ENCODE measurements at places on chromosomes 11 and 22.
A peak's percentile ranks its signal among the peaks of the same experiment; 100 is the strongest.

DNA sequence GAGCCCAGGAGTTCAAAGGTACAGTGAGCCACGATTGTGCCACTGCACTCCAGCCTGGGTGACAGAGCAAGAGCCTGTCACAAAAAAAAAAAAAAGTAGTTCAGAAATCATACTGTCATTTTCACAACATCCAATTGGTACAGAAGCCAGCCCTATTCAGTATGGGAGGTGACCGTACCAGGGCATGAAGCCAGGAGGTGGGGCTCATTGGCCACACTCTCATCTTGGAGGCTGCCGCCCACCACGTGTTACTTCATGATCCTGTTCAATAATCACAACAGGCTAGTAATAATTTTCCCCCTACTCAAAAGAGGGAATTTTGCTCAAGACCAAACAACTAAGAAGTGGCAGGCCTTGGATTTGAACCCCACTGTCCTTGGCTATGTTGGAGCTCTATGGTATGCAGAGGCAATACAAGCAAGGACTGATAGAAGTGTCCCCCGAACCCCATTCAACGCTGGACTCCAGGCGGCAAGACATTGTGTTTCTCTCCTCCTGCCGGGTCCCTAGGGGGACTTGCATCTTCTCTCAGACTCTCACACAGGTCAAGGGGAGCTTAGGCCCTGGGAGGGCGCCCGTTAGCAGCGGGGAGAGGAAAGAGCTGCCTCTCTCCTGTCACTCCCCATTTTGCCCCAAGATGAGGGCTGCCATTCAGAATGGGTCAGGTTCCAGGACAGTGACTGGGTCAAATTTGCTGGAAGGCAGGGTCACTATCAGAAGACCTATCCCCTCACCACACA, 40.2 kb upstream of the EMID1 start:
- DNase-seq = no peak

DNA sequence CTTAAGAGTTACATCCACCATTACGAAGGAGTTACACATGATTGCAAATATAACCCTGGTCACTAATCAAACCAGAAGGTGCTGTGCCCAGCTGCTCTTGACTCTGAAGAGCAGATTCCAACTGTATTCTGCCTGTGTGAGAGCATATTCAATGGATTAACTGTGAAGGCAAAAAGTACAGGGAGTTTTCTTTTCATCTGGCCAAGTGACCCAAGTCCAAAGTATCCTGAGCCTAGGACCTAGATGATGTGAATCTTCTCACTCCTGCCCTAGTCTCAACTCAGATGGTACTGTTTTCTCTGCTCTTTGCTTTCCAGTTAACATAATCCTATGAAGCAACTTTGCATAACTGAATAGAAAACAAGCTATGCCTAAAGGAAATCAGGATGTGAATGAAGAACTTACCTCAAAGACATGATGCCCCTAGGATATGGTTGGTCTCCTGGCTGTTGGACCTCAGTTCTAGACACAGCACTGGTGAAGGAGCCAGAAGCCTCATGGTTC, 105.9 kb downstream of the C11orf58 start:
- no peak for DNase-seq

GRCh38 chr22:48037618-48038017, 1275.2 kb downstream of the TBC1D22A start:
- no peak for DNase-seq

- DNase-seq = no peak
Measured at GRCh38 chr22:36580846-36581245, 51.9 kb upstream of the EIF3D start.

GRCh38 chr11:73469401-73469800, 93.2 kb downstream of the RELT start:
- peak; percentile 16 for DNase-seq

DNA sequence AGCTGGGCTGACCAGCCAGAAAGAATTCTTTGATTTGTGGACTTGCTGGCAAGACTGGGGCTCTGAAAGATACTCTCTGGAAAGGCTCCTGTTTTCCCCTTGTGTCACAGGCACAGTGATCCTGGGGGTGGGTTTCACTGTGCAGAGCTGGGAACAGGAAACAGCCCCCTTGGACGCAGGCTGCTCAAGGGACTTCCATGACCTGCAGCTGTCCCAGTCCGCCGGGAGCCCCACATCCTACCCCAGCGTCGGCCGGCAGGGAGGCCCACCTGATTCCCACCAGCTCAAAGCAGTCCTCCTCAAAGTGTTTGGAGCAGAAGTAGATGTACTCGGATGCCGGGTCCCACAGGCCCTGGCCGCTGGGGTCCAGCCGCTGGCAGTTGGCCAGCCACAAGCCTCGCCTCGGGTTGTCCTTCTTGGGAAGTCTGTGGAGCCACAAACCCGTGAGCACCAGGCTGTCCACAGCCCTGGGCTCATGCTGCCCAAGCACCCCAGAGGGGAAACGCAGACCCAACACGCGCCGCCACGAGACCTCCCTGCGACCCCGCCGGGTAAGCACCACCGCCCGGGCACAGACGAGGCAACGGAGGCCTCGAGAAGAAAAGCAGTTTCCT, 824 bp downstream of the THAP7 start:
- DNase-seq = peak; percentile 69

DNA sequence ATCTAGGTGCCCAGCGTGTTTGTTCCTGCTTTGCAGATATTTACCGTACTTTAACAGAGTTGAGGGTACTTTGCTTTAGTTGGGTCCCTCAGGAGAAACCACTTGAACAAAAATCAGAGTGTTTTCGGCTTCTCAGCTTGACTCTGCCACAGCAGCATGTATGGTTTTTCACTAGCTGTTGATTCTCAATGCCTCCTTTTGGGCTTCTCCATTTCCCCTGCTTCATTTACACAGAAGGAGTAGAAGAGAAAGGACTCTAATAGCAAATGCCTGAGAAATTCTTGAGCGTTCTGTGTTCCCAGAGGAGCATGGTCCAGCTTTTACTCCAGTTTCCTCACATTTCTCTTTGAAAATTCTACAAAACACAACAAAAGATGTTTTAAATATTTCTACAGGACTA, 252.1 kb upstream of the CCDC179 start:
- DNase-seq = no peak

DNA sequence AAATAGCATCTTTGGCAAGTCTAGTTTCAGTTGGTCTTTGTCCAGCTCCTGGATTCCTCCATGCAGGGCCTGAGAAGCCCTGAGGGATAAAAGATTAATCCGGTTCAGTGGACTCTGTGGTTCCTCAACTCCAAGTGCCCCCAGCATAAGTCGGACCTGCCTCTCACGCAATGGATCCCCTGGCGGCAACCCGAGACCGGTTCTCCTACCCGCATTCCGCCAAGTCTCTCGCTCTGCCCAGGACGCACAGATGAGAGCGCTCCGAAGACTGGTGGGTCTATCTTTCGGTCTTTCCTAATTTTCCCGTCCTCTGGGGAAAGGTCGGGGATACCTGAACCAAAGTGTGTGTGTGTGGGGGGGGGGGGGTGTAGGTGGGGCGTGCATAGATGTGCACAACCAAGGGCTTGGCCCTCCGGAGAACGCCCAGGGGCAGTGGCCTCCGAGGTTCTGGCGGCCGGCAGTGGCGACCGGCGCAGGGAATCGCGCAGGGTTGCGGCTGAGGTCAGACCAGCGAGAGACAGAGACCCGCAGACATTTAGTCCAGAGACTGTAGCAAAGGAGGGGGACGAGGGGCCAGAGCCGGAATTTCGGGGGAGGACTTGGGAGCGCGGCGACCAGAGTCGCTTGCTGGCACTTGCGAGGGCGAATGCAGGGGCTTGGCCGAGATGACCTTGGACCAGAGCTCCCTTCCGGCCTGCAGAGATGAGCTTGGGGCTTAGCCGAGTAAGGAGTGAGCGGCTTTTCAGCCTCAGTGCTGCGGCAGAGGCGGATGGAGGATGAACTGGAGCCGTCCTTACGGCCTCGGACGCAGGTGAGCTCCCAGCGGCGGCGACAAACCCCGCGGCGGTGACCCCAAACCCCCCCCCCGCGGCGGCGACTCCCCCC, 712 bp upstream of the SLC2A11 start:
- DNase-seq = peak; percentile 63

DNA sequence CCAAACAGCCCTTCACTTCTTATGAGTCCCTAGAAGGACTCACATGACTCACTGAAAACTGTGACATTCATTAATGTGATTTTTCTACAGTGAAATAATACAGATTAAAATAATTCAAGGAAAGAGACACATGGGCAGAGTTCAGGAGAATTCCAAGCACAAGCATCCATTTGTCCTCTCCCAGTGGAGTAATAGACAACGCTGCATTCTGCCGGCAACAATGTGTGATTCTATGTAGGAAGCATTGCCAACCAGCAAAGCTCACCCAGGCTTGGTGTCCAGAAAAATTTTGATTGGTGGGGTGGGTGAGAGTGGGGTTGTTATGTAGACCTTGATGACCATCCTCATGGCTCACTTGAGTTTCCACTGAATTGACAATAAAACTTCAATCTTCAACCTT, 123.9 kb downstream of the VPREB1 start:
- DNase-seq = no peak

- DNase-seq = no peak
Measured at GRCh38 chr22:48182846-48183805, 1420.7 kb downstream of the TBC1D22A start.

DNA sequence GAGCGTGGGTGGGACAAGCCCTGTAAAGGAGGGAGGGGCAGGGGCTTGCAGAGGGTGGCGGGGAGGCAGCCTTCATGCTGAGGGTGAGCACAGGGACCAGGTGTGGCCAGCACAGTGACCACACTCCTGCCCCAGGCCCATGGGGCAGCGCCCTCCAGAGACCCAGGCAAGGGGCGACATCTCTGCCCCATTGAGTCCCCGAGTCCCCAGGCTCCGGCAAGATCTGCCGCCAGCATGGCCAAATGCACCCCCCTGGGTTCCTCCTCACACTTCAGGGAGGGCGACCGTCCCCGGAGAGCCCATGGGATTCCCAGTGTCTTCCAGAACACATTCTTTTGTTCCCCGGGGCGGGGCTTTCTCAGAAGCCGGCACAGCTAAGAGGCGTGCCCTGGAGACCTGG, 362.5 kb downstream of the TBC1D22A start:
- DNase-seq = no peak

GRCh38 chr11:123525097-123525496, 95.0 kb downstream of the GRAMD1B start:
- DNase-seq = no peak

DNA sequence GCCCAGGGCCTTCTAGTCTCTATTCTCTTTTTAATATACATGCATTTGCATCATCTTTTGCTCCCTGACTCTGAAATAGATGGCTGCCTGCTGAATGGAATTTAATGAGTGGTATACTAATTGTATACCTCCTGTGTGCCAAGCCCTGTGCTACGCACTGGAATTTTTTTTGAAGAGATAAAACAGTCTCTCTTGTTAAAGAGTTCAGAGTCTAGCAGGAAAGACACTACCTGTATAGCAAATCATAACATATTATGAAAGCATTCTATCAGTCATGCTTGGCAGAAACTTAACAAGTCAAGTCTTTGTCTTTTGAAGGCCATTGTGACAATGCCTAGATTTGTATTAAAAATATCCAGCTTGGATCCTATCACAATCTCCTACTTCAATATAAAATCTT, 63.7 kb upstream of the SESN3 start:
- no peak for DNase-seq

DNA sequence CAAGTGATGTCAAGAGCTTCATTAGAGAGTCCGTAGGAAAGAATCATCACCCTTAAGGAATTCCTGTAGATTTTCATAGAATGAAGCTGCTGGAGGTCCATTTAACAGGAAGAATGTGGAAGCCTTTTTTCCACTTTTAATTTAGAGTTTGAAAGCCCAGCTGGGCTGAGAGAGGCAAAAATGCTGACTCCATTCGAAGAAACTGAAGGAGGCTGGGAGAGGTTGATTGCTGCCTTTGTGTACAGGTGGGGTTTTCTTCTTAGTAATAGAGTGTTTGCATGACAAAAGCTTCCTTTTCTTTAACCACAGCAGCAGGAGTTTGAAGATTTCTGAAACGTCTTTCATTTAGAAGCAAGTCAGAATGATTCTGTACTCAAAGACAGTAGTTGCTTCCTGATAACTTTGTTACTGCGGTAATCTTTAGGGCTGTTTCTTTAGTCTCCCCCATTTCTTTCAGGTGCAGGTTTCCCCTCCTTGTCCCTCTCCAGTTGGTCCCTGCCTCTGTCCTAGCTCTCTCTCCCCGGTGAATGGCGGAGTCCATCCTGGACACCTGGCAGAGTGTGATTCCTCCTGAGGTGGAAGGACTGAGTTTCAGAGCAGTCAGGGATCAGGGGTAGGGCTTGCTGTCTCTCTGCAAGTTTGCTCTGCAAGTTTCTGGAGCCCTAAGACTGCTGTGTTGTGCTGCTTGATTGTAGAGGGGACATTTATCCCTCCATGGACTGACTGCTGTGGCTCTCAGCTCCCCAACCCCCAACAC, 166.2 kb downstream of the LDLRAD3 start:
- DNase-seq = no peak

GRCh38 chr11:102733232-102733875, 8.6 kb upstream of the MMP8 start:
- DNase-seq = peak; percentile 49

- no peak for DNase-seq
Measured at GRCh38 chr11:96287822-96288439, 55.1 kb downstream of the MAML2 start.

DNA sequence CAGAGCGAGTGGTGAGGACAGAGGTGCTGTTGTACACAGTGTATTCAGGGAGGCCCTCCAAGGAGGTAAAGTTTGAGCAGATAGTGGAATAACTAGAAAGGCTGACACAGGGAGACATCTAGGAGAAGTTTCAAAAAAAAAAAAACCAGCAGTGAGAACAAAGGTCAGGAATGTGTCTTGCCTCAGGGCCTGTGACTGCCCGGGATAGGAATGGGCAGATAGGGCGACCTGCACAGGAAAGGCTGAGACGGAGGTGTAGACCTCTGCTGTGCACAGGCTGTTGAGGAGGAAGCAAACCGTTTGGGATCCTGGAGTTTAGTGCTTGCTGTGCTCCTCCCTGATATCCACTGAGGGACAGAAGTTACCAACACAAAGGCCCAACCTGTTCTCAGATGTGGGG, 406.5 kb upstream of the B3GAT1 start:
- DNase-seq = no peak

- DNase-seq = no peak
Measured at GRCh38 chr22:30926706-30927105, 41.9 kb downstream of the MORC2 start.

DNA sequence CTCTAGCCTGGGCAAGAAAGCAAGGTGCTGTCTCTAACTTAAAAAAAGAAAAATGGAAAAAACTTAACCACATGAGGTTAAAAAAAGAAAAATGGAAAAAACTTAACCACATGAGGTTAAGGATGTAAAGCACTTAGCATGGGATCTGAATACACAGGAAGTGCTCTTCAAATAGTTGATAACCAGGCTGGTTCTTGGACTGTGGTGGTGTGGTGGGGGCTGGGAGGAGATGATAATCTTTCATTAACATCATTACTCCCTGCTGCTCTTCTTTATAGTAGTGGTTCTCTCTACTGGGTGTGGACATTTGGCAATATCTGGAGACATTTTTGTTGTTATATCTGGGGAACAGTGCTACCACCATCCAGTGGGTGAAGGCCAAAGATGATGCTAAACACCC, 88.4 kb downstream of the TTC17 start:
- no peak for DNase-seq

DNA sequence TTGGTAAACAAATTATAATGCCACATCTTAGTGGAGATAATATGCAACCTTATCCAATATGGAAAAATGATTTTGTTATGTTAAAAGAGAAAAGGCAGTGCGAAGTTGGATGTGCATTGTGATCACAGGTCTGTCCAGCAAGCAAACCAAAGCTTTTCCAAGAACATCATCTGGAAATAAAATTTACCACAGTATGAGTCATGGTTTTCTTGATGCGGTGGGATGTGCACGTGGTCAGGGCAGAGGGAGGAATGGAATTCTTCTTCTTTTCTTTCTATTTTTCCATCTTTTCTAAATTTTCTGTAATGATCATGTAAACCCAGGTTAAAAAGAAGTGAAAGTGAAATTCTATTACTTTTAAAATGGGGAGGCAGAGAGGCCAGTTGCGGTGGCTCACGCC, 169.8 kb downstream of the C11orf91 start:
- DNase-seq = no peak
